ENCODE measurements at places on chromosomes 6 and 20. TPM values are rescaled to one million over a fixed set of nuclear protein-coding genes. Genes with fewer than 3 reads are reported as not detected.

- DNase-seq: no peak
Observed at GRCh38 chr20:40431611-40432010, 257.4 kb downstream of the MAFB start.

The TSBP1 gene
- not detected for total RNA-seq

DNA sequence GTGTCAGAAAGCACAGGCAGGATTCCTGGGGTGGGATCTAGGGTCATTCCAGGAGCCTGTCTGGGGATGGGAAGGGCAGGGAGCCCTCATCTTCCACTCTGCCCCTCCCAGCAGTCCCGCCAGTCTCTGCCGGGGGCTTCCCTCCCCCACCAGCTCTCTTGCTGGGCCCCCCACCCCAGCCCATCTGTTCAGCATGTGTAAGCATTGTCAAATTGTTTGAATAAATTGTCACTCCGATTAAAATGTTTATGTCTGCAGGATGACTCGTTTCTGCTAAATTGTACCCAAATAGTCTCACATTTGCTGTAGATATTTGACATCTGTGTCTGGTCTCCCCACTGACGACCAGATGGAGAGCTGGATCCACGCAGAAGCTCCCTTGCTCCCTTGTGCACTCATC lies 257.6 kb downstream of the ANKRD60 start:
- DNase-seq: no peak

DNA sequence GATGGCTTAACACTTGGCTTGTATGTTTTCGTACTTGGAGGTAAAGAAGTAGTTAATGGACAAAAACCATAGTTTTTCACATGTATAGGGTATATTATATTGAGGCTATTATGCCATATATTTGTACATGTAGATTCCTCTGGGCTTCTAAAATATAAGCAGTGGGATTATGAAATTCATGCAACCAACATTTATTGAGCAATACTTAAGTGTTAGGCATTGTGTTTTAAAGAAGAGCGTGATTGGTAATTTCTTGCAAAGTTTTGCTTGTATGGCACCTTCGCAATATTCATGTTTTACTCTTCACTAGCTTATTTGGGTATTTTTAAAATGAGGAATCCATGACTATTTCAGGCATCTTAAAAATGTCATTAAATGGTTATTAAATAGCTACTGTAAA lies 2.5 kb downstream of the TULP4 start:
- DNase-seq: no peak
